Glomerular endothelial cell (primary cell): ENCODE measurements at places on chromosomes 1 and 21.

GRCh38 chr1:235401251-235401650 lies 34.0 kb downstream of the TBCE start:
- no peak for DNase-seq

DNA sequence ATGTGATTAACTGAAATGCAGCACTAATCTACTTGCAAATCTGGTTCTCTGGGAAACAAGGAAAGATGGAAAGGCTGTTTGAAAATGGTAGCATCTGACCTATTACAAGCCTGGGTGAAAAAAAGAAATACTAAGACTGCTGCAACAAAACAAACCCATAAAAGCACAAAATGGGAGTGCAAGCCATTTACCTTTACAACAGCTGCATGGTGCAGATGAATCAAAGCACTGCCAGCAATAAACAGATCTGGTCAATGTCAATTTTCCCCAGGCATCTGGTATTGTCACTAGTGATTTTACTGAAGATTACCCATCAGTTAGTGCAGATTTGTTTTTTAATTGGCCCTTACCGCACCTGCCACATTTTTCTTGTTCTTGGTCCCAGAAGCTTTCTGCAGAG lies 1341.7 kb downstream of the PLA2G4A start:
- DNase-seq: no peak

DNA sequence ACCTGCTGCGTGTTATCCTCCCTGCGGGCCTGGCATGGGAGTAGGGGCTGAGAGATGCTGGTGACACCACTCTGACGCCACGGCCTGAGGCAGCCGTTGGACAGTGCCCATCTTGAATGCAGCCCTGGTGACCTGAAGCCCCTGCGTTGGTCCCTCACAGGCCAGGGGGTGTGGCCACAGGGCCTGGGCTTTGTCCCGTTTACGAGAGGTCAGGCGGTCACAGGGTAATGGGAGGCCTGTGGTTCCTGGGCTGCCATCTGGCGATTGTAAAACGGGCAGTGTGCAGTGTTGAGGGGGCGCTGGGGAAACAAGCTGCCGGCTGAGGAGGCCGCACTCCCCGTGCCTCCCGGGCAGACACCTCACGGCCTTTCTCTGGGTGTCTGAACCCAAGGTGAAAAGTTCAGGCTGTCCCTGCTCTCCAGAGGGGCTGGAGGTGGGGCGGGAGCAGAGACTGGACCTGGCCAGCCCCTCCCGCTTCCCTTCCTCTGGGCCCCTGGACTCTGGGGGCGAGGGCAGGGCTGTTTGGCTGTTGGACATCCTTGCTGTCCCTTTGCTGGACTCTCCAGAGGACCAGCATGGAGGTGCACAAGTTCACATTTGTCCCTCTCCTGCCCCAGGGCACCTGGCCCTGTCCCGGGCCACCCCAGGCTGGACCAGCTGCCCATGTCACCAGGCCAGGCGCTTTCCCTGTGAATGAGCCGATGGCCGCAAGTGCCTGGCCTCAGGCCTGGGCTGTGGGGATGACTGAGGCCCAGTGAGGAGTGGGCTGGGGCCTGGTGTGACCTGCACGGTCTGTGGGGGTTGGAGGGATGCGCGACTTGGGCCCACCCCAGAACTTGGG lies 42.4 kb downstream of the SKI start:
- DNase-seq: no peak

DNA sequence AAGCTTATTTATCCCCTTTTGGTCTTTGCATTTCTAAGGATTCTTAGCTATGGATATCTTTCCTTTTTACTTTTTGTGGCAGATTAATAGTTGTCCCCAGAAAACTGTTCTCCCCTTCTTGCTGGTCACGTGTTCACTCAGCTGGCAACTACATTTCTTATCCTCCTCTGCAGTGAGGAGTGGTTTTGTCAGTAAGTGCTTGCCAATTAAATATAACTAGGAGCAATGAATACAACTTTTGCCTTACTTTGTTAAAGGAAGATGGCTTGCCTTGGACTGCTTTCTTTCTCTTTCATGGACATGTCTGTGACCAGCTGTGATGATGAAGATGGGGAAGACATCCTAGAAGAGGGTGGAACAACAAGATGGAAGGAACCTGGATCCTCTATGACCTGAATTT lies 15.6 kb upstream of the ALG14 start:
- DNase-seq: no peak

DNA sequence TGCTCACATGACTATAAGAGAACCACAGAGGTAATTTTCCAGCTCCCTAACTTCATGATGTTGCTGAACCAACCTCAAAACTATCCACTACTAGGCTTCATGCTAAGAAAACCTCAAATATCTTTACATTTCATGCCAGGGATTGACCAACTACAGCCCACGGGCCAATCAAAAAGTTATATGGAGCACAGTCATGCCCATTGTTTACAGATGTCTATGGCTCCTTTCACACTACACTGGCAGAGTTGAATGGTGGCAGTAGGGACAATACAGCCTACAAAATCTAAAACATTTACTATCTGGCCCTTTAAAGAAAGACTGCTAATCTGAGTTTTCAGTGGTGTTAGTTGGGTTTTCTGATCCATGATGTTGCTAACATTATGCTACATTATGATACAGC lies 154.8 kb downstream of the TM2D1 start:
- no peak for DNase-seq

- no peak for DNase-seq
Measured at GRCh38 chr1:109901524-109902145, 9.0 kb upstream of the CSF1 start.

DNA sequence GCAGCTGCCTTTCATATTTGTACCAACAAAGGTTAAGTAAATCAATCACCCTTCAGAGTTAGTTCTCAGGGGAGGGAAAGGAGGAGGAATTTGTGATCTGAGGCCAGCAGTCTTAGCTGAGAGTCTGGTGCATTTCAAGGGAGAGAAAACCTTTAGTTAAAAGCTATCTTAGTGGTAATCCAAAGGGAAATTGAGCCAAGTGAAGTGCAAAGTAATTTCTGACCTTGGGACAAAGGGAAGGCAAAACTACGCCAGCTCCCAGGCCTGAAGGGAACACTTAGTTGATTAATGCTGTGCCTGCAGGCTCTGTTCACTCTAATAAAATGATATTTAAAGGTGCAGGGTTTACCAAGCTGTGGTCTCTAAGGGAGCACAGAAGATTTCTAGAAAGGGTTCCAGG lies 23.1 kb upstream of the FMOD start:
- no peak for DNase-seq
